DMS53 (cell line): ENCODE measurements at places on chromosomes 6 and 20.

- no peak for DNase-seq
Measured at GRCh38 chr20:38117635-38118034, 47.4 kb downstream of the TGM2 start.

GRCh38 chr6:73308712-73309534 is 45.2 kb downstream of the DPPA5 start:
- peak; percentile 82 for DNase-seq

DNA sequence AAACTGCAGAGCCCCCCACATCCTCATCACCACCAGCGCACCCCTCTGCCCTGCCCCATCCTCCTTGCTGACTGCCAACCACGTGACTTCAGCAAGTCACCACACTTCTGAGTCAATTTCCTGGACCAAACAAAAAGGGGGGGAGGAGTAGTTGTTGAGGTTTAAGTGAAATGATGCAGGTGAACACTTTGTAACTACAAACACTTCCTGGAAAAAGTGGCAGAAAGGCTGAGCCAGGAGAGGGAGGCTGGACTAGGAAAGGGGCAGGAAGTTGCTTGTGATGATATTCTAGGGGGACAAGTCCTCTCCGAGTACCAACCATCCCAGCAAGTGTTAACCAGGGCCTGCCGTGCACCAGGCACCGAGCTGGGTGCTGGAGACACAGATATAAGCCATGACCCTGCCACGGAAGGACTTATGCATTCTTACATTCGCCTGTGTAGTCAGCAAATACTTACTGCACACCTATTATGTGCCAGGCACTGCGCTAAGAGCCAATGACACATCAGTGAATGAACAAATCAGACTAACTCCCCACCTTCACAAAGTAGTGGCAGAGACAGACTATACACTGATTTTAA is 67.3 kb downstream of the PREX1 start:
- DNase-seq: no peak

DNA sequence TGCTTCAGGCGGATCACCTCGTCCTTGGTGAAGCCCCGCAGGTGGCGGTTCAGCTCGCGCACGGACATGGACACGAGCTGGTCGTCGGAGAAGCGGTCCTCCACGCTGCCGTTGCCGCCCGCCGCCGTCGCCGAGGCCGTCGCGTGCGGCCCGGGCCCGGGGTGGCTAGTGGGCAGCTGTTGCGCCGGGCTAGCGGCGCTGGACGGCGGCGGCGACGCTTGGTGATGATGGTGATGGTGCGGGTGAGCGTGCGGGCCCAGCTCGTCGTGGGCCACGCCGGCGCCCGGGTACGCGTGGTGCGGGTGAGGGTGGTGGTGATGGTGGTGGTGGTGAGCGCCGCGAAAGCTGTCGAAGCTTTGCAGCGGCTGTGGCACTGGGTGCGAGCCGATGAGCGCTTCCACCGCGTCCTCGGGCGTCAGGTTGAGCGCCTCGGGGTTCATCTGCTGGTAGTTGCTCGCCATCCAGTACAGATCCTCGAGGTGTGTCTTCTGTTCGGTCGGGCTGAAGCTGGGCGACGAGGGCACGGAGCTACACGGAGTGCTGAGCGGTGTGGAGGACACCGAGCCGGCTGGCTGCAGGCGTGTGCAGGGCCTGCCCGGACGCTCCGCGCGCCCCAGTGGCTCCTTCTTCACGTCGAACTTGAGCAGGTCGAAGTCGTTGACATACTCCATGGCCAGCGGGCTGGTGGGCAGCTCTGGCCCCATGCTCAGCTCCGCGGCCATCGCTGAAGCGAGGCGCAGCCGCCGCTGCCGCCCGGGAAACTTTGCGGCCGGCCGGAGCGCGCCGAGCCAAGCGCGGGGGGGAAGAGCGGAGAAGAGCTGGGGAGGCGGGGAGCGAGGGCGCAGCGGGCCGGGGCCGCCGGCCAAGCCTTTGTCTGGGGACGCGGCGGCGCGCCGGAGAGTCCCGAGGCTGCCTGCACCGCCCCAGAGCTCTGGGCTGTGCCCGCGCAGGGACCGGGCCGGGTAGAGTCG is 622 bp downstream of the MAFB start:
- DNase-seq: no peak

DNA sequence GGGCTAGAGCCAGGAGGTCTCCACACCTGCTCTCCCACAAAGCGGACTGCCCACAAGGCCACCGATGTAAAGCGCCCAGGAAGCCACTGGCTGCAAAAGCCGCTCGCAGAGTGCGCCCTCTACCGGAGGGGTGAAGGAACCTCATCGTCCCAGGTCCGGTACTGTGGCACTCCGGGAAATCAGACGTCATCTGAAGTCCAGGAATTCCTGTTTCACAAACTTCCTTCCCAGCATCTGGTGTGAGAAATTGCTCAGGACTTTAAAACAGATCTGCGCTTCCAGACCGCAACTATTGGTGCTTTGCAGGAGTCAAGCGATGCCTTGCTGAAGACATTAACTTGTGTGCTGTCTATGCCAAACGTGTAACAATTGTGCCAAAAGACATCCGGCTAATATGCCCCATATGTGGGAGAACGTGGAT is 115.1 kb upstream of the ARID1B start:
- DNase-seq: peak; percentile 86

DNA sequence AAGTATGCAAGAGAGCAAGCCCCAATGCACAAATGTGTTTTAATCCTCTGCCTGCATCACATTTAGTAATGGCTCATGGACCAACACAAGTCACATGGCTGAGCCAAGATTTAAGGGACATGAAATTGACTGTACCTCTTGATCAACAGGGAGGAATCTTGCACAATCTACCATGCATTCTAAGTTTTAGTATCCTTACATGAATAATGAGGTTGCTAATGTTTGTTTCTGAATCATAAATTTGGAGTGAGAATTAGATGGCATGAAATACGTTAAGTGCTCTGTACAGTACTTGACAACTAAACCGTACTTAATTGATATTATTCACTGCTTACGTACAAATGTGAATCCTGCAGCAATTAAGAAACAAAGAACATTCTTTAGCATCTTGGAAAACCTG is 553.8 kb upstream of the JAG1 start:
- no peak for DNase-seq

- DNase-seq: no peak
Measured at GRCh38 chr6:111447051-111447450, 36.0 kb downstream of the REV3L start.

- DNase-seq: peak; percentile 41
Measured at GRCh38 chr6:27495386-27496135, 22.7 kb upstream of the ZNF184 start.

- peak; percentile 37 for DNase-seq
Measured at GRCh38 chr6:46011188-46012085, 4.2 kb downstream of the CLIC5 start.

- DNase-seq: peak; percentile 91
Measured at GRCh38 chr20:3744806-3745685, 12.6 kb downstream of the HSPA12B start.

DNA sequence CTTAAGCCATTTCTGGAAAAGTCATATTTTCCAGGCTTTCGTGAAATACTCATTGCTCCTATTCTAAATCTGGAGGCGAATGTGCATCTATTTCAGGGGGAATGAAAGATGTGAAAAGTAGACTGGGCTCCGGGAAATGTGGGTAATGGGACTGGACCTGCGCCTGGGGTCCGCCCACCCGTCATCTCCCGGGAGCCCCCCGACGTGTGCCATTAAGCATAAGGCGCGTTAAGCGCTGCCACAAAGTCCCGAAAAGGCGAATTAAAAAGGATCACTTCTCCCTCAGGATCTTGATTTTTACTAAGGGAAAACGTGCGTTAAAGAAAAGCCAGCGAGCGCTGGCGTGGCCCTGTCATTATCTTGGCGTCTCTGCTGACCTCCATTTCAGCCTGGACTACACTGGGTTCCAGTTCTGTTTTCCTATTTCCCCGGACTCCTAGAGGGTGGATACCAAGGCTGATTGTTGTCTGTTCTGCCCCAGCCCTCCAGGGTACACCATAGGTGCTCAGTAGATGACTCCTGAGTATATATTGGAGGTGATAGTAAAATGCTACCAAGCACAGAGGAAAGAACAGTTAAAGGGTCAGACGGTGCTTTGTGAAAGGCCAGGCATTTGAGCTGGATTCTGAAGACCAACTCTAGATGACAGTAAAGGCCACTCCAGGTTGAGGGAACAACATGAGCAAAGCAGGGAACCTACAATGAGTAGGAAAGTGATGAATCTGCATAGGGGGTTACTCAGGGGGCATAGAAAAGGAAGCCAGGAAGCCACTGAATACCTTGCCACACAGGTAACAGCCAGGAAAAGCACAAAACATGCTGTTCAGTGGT is 89.2 kb upstream of the ARID1B start:
- DNase-seq: peak; percentile 61

- DNase-seq: peak; percentile 83
Measured at GRCh38 chr6:17156112-17156921, 54.5 kb downstream of the STMND1 start.

DNA sequence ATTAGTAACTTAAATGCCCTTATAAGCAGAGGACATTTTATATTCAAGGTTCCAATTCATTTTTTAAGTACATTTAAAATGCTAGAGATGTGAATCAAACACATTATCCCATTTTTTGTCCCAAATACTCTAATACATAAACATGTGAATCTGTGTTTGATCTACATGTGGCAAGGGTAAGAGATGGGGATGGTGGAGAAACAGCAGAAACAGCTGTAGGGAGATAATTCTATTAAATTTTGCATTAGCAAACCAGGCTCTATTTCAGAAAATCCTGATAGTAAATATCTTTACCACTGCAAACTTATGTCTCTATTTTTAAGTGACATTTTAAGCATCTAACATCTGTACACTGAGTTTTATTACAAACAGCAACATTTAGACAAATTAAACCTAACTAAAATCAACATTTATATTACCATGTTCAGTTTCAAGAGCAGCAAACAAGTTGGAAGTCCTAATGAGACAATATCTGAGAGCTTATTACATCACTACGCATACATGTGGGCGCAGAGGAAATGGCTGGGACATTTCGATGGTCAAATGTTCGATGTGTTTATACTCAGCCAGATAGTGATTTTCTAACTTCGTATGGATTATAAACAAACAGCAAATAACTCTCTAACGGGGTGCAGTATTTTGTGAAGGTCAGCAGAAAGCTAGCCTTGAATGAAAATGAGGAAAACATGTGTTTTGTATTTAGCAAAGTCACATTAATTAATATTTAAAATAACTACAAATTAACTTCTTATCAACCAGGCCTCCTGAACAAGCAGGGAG is 165.1 kb downstream of the GJA1 start:
- DNase-seq: no peak

DNA sequence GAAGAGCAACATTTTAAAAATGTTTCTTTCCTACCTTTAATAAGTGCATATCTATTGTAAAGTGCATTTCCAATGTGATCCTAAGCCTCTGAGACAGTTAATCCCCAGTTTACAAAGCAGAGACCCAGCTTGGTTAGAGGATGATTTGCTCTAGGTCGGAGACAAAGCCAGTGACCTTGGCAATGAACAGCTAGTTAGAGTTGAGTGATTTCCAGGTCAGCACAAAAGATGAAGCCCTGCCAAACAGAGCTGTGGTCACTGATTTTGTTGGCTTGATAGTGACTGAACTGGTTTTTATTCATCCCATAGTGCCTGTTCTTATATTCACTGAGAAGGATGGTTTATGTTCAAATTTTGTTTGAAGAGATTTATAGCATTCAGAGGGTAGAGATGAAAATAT is 56.6 kb upstream of the CD83 start:
- no peak for DNase-seq

GRCh38 chr6:51846531-51846930 is 240.9 kb downstream of the PKHD1 start:
- DNase-seq: no peak

GRCh38 chr6:92538275-92538674 is 881.1 kb downstream of the EPHA7 start:
- DNase-seq: no peak

DNA sequence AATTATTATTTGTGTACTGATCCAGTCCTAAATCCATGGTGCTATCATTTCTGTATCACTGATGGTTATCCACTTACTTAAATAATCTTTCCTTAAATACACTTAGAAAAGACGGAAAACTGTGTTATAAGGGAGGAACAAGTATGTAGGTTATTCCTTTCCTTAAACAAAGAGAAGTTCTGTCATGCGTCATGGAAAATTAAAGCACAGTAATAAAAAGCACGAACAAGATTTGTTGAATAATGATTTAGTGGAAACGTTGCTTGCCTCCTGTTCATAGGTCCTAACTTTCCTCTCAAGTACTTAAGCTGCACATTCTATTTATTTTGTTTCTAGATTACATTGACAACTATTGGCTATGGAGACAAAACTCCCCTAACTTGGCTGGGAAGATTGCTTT is 120.4 kb downstream of the KHDC1L start:
- no peak for DNase-seq

DNA sequence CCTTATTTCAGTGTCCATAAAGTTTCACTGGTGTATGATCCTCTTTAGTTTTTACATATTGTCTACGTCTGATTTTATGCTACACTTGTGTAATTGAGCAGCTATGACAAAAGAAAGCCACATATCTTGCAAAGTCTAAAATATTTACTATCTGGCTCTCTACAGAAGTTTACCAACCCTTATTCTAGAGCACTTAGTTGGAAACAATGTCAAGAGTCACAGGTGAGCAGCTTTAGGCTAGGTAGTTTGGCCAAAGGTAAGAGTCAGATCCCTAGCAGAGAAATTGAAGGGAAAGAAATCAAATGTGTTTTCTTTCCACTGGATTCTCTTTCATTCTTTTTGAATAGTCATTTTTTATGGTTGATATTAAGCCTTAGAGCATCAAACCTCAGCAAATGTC is 34.7 kb upstream of the STXBP5 start:
- DNase-seq: no peak

- no peak for DNase-seq
Measured at GRCh38 chr6:156557911-156558259, 219.3 kb upstream of the ARID1B start.

- no peak for DNase-seq
Measured at GRCh38 chr6:169986171-169986847, 234.9 kb downstream of the ERMARD start.

DNA sequence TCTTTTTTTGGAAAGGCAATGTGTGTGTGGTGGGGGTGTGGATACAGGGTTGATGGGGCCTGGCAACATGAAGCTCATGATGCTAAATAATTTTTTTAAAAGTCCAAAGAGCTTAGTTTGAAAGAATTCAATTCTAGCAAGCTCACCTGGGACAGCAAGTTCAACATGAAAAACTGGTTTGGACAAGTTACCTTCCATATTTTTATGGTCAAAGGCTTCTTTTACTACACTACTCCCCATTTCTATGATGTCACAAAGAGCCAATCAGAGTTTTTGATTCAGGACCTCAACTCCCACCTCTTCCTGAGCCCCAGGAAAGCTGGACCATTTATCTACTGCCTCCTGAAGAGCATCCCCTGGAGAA is 66.1 kb upstream of the CTNNBL1 start:
- peak; percentile 17 for DNase-seq

DNA sequence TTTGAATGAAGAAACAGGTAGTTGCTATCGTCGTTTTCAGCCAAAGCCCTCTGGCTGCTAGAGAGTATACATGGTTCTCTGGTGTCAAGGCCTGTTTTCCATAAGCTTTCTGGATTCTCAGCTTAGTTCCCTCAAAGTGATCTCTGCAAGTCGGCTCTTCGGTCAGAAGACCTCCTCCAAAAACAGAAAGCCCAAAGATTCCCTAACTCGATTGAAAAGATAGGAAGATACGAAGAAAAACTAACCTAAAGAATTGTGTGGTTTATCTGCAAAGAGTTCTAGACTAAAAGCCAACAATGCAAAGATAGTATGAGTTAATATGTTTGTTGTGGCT is 545 bp upstream of the ASCC3 start:
- peak; percentile 65 for DNase-seq
